ENCODE measurements at places on chromosomes 13 and 19.

DNA sequence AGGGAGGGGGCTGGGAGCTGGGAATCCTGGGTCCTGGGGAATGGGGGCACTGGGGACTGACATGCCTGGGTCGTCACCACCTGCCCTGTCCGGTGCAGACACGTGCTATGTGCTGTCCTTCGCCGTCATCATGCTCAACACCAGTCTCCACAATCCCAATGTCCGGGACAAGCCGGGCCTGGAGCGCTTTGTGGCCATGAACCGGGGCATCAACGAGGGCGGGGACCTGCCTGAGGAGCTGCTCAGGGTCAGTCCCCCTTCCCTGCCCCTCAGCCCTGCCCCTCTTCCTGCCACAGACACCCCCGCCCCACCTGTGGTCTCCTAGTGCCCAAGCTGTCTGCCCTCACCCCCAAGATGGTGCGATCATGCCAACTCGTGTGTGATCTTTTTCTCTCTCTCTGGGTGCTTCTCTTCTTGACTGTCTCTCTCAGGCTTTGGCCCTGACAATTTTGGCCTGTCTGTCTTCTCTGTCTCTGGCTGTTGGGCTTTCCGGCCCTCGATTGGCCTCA is 5.0 kb downstream of the CYTH2 start:
- DNase-seq: no peak

GRCh38 chr19:40739871-40740703 is 10.2 kb downstream of the ACTMAP start:
- DNase-seq: no peak

DNA sequence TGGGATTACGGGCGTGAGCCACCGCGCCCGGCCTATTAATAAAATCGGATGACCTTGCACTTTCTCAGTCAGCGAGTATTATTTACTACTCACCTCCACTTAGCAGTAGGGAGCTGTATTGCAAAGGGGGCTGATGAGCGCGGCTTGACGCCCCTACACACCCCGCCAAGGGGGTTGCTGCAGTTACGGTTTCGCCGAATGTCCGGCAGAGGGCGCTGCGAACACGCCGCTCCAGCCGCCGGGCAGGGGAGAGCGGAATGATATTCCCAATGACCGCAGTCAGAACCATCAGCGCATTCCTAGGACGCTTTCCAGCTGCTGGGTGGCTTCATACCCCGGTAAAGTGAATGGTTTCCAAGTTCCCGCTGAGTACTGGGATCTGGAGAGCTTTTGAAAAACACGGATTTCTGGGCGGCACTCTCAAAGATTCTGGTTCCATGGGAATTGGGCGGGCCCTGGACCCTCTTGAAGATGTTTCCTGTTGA is 30.0 kb upstream of the TPT1 start:
- DNase-seq: no peak

DNA sequence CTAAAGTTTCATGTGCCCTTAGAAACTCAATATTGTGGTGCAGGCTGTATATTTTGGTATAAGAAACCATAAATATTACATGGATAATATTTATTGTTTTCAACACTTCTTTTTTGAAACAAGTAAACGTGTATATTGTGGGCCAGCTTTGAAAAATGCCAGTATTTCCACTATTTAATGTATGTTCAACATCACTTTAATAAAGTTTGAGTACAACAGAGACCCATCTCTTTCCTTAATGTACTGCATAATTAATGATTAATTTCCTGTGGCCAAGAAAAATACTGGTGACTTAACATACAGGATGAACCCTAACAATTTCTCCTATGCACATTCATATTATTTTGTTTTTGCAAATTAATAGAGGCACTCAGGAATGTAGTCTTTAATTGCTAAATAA is 2891.5 kb downstream of the PCDH9 start:
- DNase-seq: no peak
